ENCODE measurements at places on chromosomes 12 and 14.
A peak's percentile ranks its signal among the peaks of the same experiment; 100 is the strongest.

GRCh38 chr14:71834284-71835204 is 97.7 kb upstream of the RGS6 start:
- no peak for DNase-seq

- no peak for DNase-seq
These were observed 206.2 kb downstream of the PELI2 start for GRCh38 chr14:56324454-56324853.

DNA sequence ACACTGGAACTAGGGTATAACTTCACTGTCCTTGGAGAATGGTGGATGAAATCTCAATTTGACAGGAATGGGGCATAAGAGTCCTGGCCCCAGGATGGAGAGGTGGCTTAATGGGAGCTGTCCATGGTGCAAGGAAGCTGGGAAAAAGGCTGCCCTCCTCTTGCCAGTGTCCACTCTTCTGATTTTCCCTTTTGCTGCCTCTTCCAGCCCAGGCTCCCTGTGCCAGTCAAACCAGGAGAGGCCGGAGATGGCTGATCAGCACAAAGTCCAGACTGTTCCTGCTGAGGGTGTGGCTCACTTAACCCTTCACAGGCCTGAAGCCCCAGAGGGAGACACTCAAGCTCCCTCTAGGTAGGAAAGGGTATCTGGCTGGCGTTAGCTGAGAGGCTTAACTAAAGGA is at the start of gene MYO1A:
MYO1A (minus strand) TSS at position 240 of the 400 bp plus-strand sequence. CDS start 1,806 bp downstream, outside the sequence.
- DNase-seq, result no peak

GRCh38 chr12:102960766-102961465 is 3.4 kb downstream of the ASCL1 start:
- no peak for DNase-seq

GRCh38 chr12:64682572-64683277 is 72.4 kb downstream of the RASSF3 start:
- peak; percentile 80 for DNase-seq

DNA sequence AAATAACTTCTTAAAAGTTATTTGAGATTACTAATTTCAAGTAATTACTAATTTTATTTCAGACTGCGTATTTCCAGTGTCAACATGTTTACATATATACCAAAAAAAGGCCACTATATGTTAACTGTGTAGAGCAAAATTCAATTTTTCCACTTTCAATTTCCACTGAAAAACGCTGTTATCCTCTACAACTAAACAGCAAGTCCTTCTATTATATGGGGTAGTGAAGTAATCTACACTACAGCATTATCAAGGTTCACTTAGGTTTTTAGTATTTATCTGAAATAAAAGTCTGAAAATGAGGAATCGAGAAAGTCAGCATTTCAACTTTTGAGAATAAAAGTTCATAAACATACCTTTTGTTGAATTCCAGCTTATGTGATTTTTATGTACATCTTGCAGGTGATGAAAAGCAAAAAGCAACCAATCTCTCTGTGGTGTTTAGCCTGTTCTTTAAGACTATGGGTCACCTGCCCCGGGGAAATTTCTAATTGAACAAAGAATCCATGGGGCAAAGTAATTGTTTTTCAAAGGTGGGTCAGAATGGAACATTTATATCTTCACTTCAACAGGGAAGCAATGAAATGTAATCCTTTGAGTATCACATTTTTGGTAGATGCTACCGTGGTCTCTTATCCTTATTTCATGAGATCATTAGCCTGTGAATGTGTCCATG is 3.3 kb downstream of the BTG1 start:
- DNase-seq, result no peak

GRCh38 chr12:61554268-61555008 is 705.8 kb upstream of the USP15 start:
- no peak for DNase-seq

GRCh38 chr14:94636744-94637412 is 24.7 kb downstream of the SERPINA3 start:
- DNase-seq, result no peak

DNA sequence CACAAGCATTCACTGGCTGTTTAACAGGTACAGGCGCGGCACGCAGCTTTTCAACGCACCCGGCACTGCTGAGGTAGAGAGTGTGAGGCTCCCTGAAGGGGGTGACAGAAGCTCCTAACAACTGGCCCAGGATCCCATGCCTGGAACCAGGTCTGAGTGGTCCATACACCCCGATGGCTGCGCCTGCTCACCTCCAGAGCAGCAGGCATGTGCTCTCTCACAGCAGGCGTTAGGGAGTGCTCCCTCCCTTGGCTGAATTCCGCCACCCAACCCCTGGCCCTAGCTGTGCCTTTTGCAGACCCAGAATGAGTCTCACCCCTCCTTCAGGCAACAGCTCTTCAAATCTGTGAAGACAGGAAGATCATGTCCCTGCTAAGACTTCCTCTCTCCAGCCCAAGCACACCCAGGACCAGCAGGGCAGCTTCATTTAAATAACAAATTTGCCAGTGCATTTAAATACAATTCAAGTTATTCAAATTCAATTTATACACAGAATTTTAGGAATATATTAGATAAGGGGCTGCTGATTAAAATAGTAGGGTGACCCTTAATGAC is 86.0 kb downstream of the SETD3 start:
- no peak for DNase-seq

GRCh38 chr14:90811641-90812040 is 4.6 kb downstream of the TTC7B start:
- DNase-seq, result no peak

DNA sequence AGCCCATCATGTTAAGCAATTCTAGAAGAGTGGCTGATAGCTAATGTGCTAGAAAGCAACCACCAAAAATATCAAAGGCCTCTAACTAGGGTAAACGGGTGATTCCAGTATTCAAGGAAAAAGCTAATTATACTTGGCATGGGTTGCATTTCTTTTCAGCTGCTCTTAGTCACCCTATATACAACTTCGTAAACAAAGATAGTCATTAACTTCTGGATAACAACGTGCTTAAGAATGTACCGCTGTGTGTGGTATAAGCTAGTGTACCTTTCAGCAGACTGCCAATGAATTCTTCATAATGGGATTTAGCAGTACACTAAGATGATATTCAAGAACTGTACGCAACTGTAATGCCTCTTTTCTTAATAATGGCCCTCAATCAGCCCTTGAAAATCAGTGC is 42.2 kb upstream of the SLC6A13 start:
- no peak for DNase-seq

GRCh38 chr12:11624116-11624515 is 25.4 kb upstream of the ETV6 start:
- DNase-seq, result no peak

DNA sequence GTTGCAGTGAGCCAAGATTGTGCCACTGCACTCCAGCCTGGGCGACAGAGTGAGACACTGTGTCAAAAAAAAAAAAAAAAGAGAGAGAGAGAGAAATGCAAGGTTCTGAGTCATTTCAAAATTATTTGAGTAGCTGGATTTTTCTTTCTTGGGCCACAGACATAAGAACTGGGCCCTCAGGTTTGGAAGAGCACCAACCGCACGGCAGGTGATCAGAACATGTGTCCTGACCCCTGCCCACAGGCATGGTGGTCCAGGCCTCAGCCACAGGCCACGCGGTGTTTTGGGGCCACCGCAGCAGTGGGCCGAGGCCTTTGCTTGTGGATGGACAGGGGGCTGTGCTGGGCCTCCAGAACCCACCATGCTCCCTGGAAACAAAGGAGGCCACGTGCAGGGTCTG is 126.7 kb downstream of the CALM1 start:
- no peak for DNase-seq

DNA sequence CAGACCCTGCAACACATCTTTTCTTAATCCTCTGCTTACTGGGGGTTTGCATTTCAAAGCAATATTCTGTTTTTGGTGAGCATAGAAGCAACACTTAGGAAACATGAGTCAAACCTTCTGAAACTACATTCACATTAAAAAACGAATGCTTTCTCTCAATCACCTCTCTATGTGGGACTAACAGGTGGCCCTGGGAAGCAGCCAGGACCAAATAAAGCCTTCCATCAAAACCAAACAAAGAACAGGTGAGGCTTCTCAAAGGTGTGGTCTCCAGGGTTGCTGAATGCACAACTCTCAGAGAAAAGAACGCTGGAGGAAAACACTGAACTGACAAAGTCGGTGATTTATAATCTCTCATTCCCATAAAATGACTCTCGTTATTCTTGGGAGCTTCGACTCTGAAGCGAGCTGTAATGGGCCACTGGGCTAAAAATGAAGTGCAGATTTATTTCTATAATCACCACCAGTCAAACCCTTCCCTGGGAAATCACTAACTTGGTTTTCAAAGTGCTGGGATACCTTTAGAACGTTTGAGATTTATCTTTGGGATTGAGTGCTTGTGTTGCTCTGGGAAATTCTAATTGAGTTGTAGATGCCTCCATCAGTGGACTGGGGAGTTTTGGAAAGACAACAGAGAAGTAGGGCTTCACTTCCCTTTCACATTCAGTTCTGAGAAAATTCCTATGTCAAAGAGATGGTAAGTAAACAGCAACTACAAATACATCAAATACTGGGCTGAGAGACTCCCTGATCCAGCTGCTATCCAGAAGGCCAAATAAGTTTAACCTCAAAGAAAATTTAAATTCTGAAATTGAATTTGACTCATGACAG is 262.0 kb upstream of the TMPO start:
- DNase-seq, result no peak

DNA sequence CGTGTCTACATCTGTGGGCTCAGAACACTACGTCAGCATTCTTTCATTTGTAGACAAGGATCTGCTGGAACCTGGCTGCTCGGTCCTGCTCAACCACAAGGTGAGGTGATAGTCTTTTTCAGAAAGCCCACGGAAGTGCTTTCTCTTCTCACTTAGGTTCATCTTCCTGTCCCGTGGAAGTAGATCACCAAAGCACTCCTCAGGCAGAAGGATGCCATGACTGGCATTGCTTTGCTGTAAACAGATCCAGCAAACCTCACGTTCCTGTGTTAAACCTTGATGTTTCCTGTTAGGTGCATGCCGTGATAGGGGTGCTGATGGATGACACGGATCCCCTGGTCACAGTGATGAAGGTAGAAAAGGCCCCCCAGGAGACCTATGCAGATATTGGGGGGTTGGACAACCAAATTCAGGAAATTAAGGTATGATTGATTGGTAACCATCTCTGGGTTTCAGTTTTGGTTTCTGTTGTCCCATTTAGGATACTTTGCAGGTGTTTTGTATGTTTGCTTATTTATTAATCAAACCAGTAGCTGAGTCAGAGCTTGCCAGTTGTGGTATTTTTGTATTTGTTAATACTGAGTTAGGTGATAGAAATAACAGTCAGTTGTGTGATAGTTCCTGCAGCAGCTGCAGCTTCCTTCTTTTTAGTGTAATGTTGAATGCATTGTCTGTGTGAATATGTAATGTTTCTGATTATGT is 7.5 kb downstream of the PSMC1 start:
- DNase-seq, result no peak
